Activated CD4-positive, alpha-beta T cell treated with anti-CD3 and anti-CD28 coated beads, Interleukin-2, Interleukin-4, amounts not matched to agents 100 ng/mL and 50 ng/mL, durations not matched to agents 16 hours and 8 hours (primary cell): ENCODE measurements at places on chromosomes 6 and 20.
A peak's percentile ranks its signal among the peaks of the same experiment; 100 is the strongest.

DNA sequence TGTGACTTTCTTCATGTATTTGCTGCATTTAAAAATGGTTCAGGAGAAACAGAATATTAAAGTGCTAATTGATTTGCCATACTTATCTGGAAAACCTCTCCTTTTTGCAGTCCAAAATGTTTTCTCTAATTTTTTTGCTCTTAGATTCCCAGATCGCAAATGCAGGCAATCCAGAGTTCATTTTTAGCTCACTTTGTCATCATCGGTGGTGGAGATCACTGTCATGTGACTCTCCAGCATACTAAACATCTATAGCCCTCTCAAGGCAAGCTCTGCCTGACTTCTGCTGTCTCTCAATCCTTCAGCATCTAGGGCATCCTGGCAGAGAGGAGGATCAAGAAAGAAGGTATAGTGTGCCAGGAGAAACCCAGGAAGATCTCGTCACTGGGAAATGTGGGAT, 24.8 kb downstream of the ABRACL start:
- DNase-seq, result no peak

- no peak for DNase-seq
Measured at GRCh38 chr6:45965792-45966191, 49.9 kb downstream of the CLIC5 start.

DNA sequence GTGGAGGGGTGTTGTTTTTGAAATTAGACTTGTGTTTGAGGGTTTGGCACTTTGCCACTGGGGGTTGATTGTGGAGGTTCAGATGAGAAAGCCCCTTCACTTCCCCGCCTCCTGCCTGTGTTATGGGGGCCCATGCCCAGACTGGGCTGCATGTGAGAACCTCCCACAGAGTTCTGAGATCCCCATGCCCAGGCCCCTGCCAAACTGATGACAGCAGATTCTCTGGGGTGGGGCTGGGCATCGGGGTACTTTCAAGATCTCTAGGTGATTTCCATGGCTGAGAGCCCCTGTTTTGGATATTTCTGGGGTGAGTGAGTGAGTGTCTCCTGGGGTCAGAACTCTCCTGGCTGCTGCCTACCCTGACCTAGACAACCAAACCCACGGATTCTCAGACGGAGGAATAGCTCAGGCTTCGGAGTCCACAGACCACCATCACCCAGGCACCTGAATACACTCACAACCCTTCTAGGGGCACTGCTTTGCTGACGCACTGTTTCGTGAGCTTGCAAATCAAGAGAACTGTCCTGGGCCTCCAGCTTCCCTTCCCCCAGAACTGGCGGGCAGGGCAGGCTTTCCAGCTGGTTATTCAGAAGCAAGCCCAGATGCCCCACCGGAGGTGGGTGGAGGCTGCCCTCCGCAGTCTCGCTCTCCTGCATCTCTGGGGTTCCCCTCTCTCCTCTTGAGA, 6.3 kb downstream of the BCAS1 start:
- DNase-seq, result no peak

- DNase-seq, result no peak
Measured at GRCh38 chr6:93165850-93166430, 253.4 kb downstream of the EPHA7 start.

DNA sequence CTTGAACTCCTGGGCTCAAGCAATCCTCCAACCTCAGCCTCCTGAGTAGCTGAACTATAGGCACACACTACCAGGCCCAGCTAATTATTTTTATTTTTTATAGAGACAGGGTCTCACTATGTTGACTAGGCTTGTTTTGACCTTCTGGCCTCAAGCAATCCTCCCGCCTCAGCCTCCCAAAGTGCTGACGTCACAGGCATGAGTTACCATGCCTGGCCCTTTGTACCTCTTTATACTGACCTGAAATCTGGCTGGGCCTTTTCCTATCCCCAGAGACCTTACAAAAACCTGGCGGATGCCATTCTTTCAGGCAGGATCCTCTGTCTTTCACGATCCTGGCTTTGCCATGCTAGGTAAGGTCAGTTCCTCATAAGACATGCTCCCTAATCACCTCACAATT, 11.5 kb downstream of the WFDC3 start:
- DNase-seq, result no peak

- no peak for DNase-seq
Measured at GRCh38 chr6:112372226-112372806, 25.2 kb downstream of the RFPL4B start.

- DNase-seq, result peak; percentile 33
Measured at GRCh38 chr20:25987073-25987927, 290.6 kb upstream of the ZNF337 start.

DNA sequence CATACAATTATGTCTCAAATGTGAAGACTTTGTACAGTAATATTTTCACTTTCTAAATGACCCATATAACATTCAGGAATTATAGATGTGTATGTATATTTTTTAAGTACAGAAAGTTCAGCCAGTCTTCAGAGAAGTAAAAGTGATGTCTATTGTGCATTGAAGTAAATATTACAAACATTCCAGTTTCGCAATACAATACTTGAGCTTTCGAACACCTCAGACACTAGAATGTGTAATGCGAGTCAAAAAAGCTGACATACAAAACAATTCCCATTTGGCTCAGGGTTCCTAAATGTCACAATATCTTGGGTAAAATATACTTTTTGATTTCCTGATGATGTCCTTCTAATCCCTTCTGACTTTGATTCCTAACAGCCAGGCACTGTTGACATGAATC, 101.4 kb downstream of the ZNF217 start:
- no peak for DNase-seq

GRCh38 chr6:40077736-40078135, 143.5 kb upstream of the MOCS1 start:
- DNase-seq, result no peak
